ENCODE measurements at places on chromosomes 16 and 17.

GRCh38 chr17:40317345-40317873 is 8.4 kb downstream of the RARA start:
- no peak for DNase-seq

DNA sequence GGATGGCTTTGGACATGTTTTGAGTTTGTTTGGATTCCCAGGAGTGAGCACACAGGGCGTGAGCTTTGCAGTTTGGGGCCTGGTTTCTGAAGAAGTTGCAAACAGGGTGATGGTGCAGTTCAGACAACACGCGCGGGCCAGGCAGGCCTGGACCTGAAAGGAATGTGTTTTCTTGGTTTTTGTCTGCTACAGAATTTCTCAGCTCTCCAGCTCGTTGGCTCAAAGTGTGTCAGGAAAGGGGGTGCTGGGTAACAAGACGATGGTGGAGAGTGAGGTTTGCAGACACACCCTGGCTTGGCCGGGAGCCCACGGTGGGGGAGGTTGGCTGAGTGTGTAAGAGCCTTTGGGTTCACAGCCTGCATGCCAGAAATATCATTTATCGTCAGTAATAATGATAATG is 82.3 kb downstream of the CMIP start:
- peak; percentile 99 for DNase-seq

DNA sequence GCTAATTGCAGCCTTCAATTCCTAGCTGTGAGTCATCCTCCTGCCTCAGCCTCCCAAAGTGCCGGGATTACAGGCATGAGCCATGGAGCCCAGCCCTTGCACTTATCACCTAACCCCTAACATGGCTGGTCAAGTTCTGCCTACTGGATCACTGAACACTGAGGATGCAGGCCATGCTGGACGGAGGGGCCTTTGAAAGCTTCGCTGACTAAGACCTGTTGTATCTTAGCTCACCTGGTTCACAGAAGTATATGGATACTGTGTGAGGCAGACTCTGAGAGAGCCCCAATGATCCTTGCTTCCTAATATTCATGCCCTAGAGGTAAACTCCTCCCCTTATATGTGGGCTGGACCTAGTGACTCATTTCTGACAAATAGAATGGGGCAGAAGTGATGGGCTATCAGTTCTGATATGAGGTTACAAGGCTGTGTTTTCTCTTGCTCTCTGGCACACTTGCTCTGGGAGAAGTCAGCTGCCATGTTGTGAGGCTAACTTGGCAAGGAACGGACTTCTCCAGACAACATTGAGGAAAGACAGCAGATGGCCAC is 11.7 kb upstream of the TMIGD1 start:
- no peak for DNase-seq

- peak; percentile 12 for DNase-seq
Measured at GRCh38 chr16:9159839-9160550, 68.6 kb downstream of the HAPSTR1 start.

DNA sequence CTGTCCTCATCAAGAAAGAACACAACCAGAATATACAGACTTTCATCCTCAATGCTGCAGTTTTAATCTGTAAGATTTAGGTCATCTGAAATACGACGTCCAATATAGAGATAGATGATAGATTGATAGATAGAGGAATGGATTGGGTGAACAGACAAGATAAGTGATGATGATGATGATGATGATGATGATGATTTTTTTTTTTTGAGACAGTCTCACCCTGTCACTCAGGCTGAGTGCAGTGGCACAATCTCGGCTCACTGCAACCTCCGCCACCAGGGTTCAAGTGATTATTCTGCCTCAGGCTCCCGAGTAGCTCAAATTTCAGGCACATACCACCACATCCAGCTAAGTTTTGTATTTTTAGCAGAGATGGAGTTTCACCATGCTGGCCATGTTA is 56.3 kb upstream of the ADAMTS18 start:
- DNase-seq, result no peak

GRCh38 chr16:35492225-35492624 is 2032.8 kb downstream of the TP53TG3F start:
- DNase-seq, result no peak

- DNase-seq, result no peak
Measured at GRCh38 chr17:29771546-29771945, 148.8 kb upstream of the CORO6 start.

- DNase-seq, result peak; percentile 41
Measured at GRCh38 chr17:19728084-19728495, 11.7 kb upstream of the SLC47A2 start.

DNA sequence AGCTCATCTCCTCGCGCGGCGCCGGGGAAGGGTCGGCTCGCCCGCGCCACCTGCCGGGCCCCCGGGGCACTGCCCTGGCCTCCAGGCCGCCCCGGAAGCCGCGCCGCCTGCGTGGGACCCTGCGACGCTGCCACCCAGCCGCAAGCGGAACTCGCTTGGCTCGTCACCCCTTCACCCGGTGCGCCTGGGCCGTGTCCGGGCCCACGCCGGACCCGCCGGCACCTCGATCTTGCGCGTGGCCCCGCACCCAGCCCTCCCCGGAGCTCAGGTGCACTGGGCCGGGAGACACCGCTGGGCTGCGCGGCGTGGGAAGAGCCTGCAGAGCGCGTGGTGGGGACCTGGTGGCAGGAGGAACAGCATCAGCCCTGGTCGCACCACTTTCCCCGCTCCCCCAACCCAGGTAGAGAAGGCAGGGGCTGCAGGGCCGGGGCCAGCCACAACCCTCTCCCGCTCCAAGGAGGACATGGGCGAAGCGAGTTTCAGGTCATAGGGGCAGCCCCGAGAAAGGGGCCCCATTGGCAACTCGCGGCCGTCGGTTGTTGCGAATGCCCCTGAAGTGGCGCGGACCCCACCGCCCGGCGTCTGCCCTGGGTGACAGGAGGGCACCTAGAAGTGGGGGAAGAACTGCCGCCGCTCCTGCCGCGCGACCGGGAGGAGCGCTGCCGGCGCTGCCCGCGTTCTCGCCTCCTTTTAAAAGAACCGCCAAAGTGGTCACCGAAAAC is 363 bp upstream of the MIF4GD start:
- DNase-seq, result no peak

DNA sequence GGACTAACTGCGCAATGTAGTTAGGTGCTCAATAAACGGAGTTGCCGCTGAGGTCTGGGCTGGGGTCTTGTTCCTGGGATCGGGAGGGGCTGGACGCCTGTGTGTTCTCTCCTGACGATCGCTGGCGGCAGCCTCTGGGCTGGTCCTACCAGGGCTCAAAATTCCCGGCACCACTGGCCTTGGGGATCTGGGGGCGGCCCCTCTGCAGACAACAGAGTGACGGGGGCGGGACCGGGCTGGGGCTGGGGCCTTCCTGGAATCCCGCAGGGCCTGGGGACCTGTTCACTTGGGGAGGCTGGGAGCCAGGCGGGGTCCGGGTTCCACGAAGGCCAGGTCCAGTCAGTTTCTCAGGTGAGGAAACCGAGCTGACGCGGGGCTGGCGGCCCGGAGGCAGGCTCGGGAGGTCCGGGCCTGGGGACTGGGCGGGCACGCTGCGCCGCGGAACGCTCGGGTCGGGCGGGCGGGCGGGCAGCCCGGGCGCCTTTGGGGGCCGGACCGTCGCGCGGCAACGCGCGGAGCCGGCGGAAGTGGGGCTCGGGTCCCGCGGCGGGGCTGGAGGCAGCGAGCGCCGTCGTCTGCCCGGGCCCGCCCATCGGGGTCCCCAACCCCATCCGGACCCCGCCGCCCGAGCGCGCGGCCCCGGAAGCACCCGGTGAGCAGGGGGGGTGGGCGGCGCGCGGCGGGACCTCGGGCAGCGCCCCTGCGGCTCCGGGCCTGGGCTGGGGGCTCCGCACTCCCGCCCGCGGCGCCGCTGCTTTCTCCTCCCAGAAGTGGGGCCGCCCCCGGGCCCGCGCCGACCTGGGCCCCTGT is at the start of gene PIGQ:
Gene PIGQ (plus strand): TSS at position 524 of the 810 bp plus-strand sequence. CDS start 4,107 bp downstream, outside the sequence.
- DNase-seq, result no peak

DNA sequence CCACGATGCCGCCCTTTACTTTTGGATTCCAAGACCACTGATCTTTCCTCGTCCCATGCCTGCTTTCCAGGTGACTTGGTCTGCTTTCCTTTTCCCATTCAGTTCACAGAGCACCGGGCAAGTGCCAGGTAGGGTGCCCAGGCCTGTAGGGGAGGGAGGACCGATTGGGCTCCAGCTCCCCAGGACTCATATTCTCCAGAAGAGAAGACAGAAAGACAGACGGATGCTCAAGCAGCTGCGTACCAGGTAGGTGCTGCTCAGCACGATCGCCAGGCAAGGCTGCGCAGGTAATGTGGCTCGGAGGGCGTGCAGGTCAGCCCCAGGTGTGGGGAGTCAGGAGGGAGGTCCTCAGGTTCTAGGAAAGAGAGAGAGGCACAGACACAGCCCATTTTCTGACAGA is 67.5 kb upstream of the ZNF423 start:
- DNase-seq, result no peak

DNA sequence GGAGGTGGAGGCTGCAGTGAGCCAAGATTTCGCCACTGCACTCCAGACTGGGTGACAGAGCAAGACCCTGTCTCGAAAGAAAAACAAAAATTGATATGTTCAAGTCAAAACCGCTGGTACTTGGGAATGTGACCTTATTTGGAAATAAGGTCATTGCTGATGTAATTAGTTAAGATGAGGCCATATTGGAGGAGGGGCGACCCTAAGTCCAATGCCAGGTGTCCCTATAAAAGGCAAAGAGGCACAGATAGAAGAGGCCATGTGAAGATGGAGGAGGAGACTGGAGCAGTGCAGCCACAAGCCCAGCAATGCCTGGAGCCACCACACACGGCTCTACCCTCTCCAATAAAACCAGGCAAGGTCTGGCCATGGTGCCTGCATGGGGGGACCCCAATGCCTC is 50.8 kb upstream of the JPH3 start:
- DNase-seq, result no peak

DNA sequence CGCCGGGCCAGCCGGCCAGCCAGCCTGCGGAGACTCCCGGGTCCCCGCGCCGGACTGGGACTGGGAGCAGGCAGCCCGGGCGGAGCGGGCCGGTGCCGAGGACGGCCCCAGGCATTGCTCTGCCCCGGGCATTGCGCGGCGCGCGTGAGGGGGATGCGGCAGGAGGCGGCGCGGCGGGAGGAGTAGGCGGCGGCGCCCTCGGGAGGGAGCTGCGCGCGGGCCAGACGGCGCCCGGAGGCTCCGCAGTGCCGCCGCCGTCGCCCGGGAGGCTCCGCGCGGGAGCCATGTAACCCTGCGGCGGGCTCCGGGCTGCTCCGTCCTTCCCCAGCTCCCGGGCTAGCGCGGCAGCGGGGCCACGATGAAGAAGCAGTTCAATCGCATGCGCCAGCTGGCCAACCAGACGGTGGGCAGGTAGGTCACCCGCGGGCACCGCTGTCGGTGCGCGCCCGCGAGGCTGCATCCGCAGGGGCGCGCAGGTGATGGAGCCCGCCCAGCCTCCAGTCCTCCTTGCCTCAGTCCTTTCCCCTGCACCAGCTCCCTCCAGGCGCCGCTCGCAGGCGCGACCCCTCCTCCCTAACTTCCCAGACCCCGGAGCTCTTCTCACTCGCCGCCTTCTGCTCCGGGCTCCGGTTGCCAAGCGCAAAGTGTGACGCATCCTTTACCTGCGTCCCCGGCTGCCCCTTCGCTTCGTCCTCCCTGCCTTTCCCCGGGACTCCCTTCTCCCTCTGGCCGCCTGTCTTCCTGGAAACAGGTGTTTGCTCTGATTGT is at the start of gene ARHGAP44:
Gene ARHGAP44 (plus strand): TSS at position 18 of the 768 bp plus-strand sequence. CDS start 341 bp downstream, at position 359.
- peak; percentile 12 for DNase-seq

DNA sequence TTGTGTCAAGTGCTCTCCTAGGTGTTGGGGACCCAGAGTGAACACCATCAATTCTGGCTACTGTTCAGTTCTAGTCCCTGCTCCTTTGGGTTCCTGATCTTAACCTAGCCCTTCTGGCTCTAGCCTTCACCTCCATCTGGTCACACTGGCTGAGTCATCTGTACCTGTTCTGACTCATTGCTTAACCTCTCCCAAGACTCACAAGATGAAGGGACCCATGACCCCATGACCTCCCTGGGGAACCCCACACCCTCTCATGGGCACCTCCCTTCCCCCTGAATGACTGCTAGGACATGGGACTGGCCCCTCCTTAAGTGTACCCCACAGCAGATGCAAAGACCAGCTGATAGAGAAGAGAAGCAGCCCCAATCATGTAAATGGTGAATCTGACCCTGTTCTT is 345.8 kb upstream of the CDH5 start:
- peak; percentile 6 for DNase-seq

DNA sequence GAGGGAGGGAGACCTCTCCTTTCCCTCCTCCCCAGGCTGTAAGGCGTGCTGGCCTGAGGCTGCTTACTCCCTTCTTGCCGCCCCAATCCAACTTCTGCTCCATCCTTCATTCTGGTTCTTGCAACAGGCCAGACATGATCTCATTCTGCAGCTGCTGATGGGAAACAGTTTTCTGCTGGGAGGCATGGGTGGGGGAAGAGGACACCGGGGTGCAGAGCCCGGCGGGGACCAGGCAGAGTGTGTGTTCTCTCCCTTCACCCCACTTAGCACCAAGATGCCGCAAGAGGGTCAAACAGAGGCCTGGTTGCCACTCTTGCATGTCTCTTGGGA is 1.4 kb downstream of the SARM1 start:
- no peak for DNase-seq

- no peak for DNase-seq
Measured at GRCh38 chr17:77456951-77457548, 316.3 kb downstream of the SEC14L1 start.

DNA sequence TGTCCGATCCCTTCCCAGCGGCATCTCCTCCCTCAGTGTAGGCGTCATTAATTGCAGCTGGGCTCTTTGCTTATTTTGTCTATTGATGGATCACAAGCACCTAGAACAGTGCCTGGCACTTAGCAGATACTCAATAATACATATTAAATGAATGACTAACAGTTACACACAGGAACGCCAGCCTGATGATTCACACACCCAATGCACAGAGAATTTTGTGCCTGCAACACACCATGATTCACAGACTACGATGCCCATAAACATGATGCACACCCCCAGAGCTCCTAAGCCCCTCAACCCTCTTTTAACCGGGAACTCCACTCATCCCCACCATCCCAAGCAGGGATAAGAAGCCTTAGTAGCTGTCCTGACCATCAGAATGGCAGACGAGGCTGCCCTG is 66.6 kb upstream of the TMEM97 start:
- DNase-seq, result peak; percentile 18

DNA sequence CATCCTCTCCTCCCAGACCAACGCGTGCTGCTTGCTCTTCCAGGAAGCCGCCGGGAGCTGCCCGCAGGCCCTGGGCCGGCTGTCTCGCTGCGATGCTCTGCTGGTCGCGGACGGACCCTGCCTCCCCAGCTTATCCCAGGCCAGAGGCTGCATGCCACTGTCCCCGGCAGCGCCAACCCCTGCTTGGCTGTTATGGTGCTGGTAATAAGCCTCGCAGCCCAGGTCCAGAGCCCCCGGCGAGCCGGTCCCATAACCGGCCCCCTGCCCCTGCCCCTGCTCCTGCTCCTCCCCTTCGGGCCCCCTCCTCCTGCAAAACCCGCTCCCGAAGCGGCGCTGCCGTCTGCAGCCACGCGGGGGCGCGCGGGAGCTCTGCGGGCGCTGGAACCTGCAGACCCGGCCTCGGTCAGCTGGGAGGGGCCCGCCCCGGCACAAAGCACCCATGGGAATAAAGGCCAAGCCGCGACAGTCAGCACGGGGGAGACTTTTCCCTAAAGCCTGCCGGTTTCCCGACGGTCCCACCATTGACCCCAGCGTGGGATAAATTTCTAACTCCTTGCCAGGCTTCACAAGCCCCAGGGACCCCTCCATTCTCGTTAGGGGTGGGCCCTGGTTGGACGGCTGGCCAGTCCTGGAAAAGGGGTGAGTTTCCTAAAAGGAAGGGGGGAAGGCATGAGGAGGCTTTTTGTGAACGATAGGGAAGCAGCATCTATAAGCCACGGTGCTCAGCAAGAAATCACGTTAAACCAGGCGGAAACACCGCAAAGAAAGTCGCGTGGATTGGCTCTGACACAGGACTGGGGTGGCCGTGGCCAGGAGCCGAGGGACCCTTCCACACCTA is 11.2 kb downstream of the ENPP7 start:
- no peak for DNase-seq

Measured in epithelial cell of prostate (primary cell).